ENCODE measurements at places on chromosomes 12 and 14. TPM values are rescaled to one million over a fixed set of nuclear protein-coding genes. Genes with fewer than 3 reads are reported as not detected.

The HPD gene
- not detected for total RNA-seq

The GYS2 gene
- not detected for total RNA-seq

The FOXM1 gene
- 1.1 TPM for total RNA-seq

The TRPV4 gene
- not detected for total RNA-seq

The CCNB1IP1 gene
- 86.3 TPM for total RNA-seq

The PRIMA1 gene
- not detected for total RNA-seq

The CLECL1 gene
- total RNA-seq, result not detected

The ANKS1B gene
- total RNA-seq, result 452 TPM

The LRP10 gene
- total RNA-seq, result 3.4 TPM

The PHLDA1 gene
- 24.8 TPM for total RNA-seq

The FOXG1 gene
- 75.5 TPM for total RNA-seq

The KRT6C gene
- total RNA-seq, result not detected

The SERPINA12 gene
- not detected for total RNA-seq

The RXYLT1 gene
- total RNA-seq, result 13.9 TPM

The ZBTB1 gene
- 47.6 TPM for total RNA-seq

The RHOF gene
- 14.5 TPM for total RNA-seq

The RTL1 gene
- not detected for total RNA-seq

The LALBA gene
- 0.47 TPM for total RNA-seq

The DCP1B gene
- 8.9 TPM for total RNA-seq

The HRK gene
- total RNA-seq, result 0.47 TPM

The PRKAB1 gene
- total RNA-seq, result 16.8 TPM

The BEST3 gene
- 0.78 TPM for total RNA-seq

The JDP2 gene
- 4.2 TPM for total RNA-seq

The TAS2R14 gene
- 11.4 TPM for total RNA-seq

The ACSM4 gene
- not detected for total RNA-seq

The RDH12 gene
- 0.31 TPM for total RNA-seq

The PYM1 gene
- total RNA-seq, result 20.0 TPM

The ACSS3 gene
- total RNA-seq, result 8.9 TPM

The KRT85 gene
- not detected for total RNA-seq

The CMTM5 gene
- total RNA-seq, result 0.62 TPM
